ENCODE measurements at places on chromosomes 4 and X. TPM values are rescaled to one million over a fixed set of nuclear protein-coding genes. Genes with fewer than 3 reads are reported as not detected.

The TMEM35A gene
- total RNA-seq, result not detected

The CT45A1 gene
- total RNA-seq, result 2.4 TPM

The CSAG1 gene
- total RNA-seq, result 82.0 TPM

The FABP2 gene
- not detected for total RNA-seq

DNA sequence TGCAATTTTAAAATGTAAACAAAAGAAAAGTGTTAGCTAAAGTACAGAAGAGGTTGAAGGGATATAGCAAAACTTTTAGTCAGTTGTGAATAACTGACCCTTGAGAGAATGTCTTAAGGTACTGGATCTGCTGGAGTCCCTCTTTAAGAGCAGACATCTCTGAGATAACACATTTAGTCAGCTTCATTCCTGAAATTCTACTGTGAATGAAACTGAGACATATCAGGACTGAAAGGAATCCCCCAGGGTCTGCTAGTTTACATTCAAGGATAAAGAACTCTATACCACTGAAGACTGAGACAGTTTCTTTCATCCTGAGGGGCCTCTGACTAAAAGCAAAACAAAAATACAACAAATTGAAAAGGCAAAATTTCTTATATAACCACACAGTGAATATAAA, 54.4 kb downstream of the PGRMC1 start:
- DNase-seq, result no peak

GRCh38 chr4:26330946-26331345, 10.1 kb downstream of the RBPJ start:
- no peak for DNase-seq

DNA sequence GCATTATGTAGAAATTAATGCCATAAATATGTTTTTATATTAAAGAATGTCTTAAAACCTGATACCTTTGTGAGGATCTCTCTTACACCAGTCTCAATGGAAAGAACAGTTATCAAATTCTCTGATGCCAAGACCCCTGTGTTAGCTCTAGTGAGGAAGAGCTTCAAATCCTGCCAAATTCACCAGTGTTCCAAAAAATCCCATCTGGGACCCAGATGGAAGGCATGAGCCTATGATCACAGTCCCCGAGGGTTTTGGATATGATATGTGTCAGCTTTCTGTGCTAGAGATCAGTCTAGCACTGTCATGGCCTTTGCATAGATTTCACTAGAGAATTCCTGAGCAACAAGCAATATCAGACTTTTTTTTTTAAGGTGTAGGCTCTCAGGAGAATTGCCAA, 412.1 kb downstream of the UBE2NL start:
- no peak for DNase-seq

- no peak for DNase-seq
Observed at GRCh38 chr4:6657242-6658208, 17.0 kb downstream of the MRFAP1 start.

DNA sequence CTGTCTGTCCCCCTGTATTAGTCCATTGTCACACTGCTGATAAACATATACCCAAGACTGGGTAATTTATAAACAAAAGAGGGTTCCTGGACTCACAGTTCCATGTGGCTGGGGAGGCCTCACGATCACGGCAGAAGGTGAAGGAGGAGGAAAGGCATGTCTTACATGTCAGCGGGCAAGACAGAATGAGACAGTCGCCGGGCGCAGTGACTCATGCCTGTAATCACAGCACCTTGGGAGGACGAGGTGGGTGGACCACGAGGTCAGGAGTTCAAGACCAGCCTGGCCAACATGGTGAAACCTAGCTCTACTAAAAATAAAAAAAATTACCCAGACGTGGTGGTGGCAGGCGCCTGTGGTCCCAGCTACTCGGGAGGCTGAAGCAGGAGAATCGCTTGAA, 24.7 kb downstream of the IL3RA start:
- no peak for DNase-seq

DNA sequence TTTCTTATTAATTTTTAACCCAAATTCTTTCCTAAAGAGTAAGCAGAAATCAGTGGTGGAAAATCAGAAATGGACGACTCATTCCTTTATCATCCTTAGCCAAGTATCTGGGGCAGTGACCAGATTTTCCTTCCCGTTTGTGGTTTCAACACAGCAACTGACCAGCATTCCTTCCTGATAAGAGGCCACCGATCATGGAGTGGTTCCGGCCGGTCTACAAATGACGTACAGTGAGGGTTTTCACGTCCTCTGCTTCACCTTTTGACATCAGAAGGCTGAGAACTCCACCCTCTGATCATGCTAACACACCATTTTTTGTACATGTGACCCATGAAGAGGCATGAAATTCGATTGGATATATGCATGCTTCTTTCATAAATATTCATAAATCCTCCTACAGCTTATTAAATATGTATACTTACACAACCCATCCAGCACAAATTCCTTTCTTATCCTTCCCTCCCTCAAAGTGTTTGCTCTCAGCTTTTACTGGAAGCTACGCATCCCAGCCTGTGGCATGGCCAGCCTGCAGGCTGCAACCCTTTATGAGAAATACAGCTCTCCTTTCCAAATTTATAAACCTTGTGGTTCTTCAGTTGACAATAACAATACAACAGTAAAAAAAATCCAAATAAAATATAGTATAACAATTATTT, 173.0 kb upstream of the CASK start:
- DNase-seq, result no peak

GRCh38 chrX:134373736-134374135, 86.2 kb upstream of the HPRT1 start:
- DNase-seq, result no peak
